ENCODE measurements at places on chromosomes 11 and 22.

- DNase-seq: peak; percentile 55
Measured at GRCh38 chr11:20097319-20098221, 62.7 kb downstream of the DBX1 start.

- no peak for DNase-seq
Measured at GRCh38 chr11:35639591-35640179, 21.4 kb downstream of the FJX1 start.

DNA sequence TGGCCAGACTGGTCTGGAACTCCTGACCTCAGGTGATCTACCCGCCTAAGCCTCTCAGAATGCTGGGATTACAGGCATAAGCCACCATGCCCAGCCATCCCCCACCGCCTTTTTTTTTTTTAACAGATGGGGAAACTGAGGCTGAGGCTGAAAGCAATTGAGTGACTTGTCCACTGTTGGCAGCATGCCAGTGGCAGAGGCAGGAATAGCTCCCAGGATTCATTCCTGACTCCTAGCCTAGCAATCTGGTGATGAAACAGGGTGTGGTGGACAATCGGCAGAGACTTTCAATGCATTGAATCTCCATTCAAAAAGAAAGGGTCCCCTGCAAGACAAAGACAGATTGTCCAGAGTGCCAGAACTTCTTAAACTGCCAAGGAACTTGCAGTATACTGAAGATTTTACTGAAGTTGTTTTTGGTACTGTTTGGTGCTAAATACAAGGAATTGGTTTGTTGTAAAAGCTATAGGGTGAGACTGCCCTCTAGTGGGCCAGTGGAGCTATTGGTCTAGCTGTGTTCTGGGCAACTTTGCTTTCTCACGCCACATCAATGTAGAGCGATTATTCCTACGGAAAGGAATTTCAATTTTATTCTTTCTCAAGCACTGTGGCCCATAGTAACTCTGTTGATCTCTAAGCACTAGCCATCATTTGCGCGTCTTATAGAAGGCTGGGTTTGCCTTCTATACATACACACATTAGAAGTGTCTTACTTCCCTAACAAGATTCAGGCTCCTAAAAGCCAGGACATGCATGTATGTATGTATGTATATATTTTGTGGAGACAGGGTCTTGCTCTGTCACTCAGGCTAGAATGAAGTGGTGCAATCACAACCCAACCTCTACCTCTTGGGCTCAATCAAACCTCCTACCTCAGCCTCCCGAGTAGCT lies 21.0 kb downstream of the C22orf31 start:
- peak; percentile 43 for DNase-seq

DNA sequence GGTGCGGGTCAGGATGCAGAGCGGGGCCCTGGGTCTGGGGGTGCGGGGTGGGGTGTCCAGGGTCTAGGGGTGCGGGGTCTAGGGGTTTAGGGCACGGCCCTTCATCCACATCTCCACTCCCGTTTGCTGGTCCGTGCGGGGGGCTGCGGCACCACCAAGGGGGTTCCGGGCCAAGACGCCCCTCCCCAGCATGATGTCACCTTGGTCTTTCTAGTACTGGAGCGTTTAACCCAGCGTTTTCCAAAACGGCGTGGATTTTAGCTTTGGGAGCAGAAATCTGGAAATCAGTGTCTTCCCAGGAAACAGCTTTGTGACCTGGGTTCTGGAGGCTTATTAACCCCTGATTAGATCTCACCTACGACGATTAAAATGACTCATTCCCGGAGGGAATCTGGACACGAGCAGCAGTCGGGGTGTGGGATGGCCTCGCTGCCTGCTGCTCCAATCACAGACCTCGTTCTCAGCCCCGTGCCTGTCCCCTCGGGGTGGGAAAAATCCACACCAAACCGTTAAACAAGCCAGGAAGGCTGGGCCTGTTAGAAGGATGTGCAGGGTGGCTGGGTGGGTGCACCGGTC lies 759 bp downstream of the AP2A2 start:
- no peak for DNase-seq

DNA sequence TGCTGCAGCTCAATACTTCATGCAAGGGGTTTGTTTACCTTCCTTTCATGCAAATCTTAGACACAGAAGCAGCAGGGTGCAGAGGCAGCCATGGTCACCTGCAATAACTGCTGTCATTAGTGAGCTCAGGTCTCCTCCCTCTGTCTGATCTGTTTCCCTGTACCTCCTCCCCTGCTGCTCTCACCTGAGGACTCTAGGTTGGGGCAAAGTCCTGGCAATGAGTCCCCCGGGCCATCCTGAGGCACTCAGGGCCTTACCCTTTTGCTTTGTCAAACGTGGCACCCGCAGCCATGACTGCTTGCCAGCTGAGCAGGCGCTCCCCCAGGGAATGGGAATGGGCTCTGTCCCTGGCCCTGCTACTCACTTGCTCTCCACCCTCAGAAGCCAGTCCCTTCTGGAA lies 3.9 kb downstream of the LRRC10B start:
- DNase-seq: no peak

- DNase-seq: no peak
Measured at GRCh38 chr22:41654322-41654721, 33.2 kb downstream of the XRCC6 start.

DNA sequence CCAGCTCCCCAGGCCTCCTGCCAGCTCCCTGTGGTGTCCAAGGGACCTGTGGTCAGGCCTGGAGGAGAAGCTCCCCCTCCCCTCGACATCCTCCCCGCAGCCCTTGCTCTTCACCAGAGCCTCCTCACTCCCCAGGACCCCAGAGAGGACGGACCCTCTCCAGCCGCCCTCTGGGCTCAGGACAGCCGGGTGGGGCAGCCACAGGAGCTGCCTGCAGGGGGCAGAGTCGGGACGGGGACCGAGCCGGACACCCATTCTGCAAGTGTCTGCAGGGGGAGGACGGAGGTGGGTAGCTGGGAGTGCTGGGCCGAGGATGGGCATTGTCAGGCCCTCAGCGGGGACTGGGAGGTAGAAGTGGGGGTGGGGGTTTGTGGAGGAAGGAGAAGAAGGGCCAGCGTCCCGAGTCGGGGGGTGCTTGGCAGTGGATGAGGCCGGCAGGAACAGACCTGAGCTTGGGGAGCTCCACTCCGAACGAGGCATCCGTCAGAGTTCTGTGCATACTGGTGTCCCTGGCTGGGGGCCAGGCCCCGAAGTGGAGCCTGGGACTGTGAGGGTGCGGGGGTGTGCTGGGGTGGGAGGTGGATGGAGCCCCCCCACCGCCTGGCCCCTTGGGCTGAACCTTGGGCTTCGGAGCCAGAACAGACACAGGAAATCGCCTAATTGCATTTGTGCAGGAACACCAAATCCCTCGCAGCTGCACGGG lies 15.2 kb downstream of the PRR33 start:
- DNase-seq: peak; percentile 76

GRCh38 chr11:45922425-45923082 lies at the start of gene LARGE2:
TSS of gene LARGE2 (plus strand) at chr11:45922656. CDS start at chr11:45922883, 227 bp downstream.
- no peak for DNase-seq

GRCh38 chr11:132208477-132209055 lies 838.2 kb downstream of the NTM start:
- no peak for DNase-seq

GRCh38 chr11:3165916-3166267 lies 782 bp upstream of the OSBPL5 start:
- no peak for DNase-seq

GRCh38 chr22:42282252-42282942 lies 11.9 kb upstream of the TCF20 start:
- no peak for DNase-seq

- DNase-seq: no peak
Measured at GRCh38 chr11:113952588-113952987, 22.3 kb upstream of the HTR3A start.

GRCh38 chr11:114358716-114359115 lies 41.6 kb downstream of the C11orf71 start:
- no peak for DNase-seq

DNA sequence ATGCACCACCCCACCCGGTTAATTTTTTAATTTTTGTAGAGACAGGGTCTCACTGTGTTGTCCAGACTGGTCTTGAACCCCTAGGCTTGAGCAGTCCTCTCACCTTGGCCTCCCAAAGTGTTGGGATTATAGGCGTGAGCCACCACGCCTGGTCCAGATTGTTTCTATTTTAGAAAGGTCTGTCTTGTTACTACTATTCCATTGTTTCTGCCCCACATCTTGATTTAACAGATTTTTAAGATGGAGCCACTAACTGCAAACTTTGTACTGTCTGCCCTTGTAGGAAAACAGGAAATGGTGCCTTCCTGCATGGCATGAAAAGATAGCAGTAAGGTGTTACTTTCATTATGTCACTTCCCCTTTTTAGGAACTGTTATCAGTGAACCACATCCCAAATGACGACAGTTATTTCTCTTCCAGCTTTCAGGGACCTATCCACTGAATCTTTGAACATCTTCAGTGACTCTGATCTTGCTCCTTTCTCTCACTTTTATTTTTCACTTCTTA lies 23.2 kb downstream of the TAF1D start:
- no peak for DNase-seq

GRCh38 chr22:43060183-43060582 lies 29.0 kb downstream of the TTLL1 start:
- DNase-seq: no peak

- DNase-seq: no peak
Measured at GRCh38 chr11:77502346-77502905, 28.5 kb upstream of the PAK1 start.

DNA sequence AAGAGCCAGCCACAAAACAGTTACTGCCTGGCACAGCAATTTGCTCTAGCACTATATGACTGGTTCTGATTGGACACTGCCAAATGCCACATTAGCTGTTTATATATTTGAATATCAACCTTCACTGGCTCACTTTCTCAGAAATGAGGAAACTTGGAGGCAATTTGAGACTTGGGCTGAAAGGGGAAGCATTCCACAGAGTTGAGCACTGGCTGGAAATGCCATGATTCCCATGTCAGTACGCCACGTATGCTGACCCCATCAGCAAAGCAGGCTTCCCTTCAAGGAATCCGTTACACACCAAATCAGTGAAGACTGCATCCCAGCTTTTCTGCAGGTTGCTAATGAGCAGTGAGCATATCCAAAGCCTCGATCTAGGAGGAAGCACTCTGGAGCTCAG lies 34.7 kb downstream of the GALNT18 start:
- no peak for DNase-seq

- no peak for DNase-seq
Measured at GRCh38 chr11:36060926-36061325, 117.1 kb downstream of the LDLRAD3 start.

DNA sequence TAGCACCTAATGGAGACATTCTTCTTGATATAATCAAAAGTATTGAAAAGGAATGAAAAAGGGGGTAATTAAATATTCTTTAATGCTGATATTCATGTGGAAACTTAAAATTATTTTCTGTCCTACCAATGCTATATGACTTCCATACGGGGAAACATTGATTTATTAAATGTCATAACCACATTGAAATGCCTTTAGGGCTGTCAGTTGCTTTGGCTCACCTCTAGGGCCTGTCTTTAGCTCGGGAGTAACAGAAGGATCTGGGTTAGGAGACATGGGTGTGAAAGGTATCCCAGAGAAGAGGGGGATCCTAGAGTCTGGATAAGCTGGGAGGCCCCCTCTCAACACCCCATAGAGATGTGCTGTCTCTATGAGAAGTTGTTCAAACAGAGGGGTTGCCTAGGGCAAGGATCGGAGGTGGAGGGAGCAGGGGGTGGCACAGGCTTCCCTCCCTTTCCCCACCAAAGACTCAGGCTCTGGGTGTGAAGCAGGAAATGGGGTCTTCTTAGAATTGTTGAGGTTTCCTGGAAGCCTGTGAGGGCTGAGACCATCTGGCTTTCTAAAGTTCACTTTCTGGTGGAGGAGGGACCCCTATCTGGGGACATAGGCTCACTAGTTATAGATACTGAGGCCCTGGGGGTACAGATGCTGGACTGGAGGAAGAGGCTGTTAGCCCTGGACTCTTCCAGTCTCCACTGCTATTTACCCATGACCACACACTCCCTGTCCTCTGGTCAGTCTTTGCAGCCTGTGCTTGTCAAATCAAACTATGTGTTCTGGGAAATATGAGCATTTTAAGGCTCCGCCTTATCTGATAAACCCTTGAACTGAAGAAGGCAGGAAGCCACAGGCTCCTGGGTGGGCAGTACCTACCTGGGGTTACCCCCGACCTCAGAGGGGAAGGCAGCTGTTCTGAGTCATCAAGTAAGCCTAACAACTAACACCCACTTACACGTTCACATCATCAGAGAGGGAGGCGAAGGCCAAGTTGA lies 55.8 kb upstream of the RRAS2 start:
- DNase-seq: no peak

- no peak for DNase-seq
Measured at GRCh38 chr22:35883031-35883620, 145.5 kb downstream of the RBFOX2 start.

GRCh38 chr11:122898799-122899198 lies 16.2 kb downstream of the JHY start:
- DNase-seq: no peak

DNA sequence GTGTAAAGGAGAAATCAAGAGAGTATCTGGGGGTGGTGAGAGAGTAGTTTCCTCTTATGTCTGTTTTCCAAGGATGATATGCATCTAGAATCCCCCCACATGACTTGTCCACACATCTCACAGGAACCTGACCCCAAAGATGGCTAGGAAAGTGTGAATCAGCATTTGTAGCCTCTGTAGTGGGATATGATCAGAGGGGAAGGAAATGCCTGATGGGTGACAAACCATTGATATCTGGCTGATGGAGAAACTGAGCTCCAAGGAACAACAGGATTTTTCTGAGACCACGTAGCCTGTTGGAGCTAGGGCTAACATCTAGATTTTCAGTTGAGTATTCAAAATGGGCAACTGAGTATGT lies 369.4 kb downstream of the DDX10 start:
- DNase-seq: no peak

- peak; percentile 66 for DNase-seq
Measured at GRCh38 chr22:20568502-20569058, 61.2 kb downstream of the MED15 start.

Measured in brain pericyte (primary cell).